ENCODE measurements at places on chromosomes 2 and 18. TPM values are rescaled to one million over a fixed set of nuclear protein-coding genes. Genes with fewer than 3 reads are reported as not detected.
A peak's percentile ranks its signal among the peaks of the same experiment; 100 is the strongest.

LYPD6B gene
- total RNA-seq, result 0.43 TPM

MRPS5 gene
- 59.5 TPM for total RNA-seq

SPP2 gene
- not detected for total RNA-seq

TSPYL6 gene
- total RNA-seq, result 0.60 TPM

CYRIA gene
- total RNA-seq, result 4.2 TPM

MOB4 gene
- 16.1 TPM for total RNA-seq

CROCC2 gene
- total RNA-seq, result not detected

GPR35 gene
- total RNA-seq, result 1.9 TPM

ACTR3 gene
- total RNA-seq, result 223 TPM

KATNAL2 gene
- 14.5 TPM for total RNA-seq

- no peak for DNase-seq
- no peaks in the 10 kb centered on the region for H3K27me3 ChIP-seq
- H3K4me1 ChIP-seq, result peaks cover 13% of the 10 kb centered on the region
These were observed 11.7 kb downstream of the COPS8 start for GRCh38 chr2:237097326-237097910.

DNA sequence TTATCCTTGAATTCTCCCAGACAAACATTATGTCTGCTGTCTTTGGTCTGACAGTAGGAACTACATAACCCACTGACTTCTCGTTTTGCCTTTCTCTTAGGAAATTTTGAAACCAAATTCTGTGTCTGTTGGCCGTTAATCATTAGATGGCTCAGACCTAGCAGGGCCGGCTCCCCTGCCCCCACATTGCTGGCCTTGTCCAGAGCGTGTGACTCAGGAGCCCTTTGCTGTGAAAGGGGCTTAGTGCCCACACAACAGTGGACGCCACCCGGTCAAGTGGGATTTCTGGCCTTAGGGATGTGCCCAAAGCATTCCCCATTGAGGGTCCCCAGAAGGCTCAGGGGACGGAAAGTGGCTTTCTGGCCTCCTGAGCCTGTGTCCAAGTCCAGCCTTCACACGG is 137.5 kb downstream of the CTIF start:
- H3K4me3 ChIP-seq, result no peak overlapping the region
- H3K27me3 ChIP-seq, result no peaks in the 10 kb centered on the region
- no peaks in the 10 kb centered on the region for H3K36me3 ChIP-seq
- peaks cover 28% of the 10 kb centered on the region for H3K4me1 ChIP-seq

GRCh38 chr2:166343467-166343866 is 32.3 kb downstream of the SCN9A start:
- peak overlapping the region; percentile 18 for H3K27ac ChIP-seq
- peaks cover 35% of the 10 kb centered on the region for H3K4me1 ChIP-seq
- no peak overlapping the region for H3K4me3 ChIP-seq
- peak; percentile 78 for DNase-seq
- H3K36me3 ChIP-seq, result no peaks in the 10 kb centered on the region

DNA sequence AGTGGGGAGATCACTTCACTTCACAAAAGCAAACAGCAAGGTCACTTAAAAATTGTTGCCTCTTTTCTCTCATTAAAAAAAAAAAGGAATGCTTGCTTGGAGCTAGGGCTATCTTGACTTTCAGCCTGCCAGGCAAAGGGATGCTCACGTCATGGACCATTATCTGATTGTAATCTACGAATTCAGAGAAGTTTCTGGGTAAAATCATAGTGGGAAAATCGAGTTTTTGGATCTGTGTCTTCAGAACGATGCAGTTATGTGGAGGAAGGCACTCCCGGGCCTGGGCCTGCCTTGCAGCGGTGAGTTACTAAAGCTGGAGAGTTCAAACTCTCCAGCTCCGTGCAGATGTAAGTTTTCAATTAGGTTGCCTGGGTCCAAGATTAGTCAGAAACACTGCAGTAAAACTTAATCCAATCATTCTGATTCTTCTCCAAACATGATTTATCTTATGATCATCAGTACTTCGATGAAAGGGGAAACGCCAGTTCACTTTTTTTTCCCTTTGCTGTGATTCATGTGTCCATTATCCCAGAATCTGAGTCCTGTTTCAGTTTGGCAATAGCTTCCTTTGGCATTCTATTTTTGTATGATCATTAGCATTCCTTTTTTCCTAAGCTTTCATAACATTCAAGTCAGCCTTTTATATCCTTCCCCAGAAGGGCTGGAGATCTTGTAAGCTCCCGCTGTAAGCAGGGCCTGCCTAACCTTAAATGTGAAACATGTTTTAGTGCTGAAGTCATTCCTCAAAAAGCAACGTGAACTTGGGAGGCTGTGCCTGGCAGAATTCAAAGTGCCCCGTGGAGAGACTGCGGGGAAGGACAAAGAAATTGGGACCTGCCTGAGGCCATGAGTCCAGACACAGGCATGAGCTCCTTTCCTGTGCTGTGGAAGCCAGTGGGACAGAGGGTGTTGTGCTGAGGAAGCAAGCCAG is 119.3 kb upstream of the TWIST2 start:
- no peaks in the 10 kb centered on the region for H3K36me3 ChIP-seq
- H3K4me1 ChIP-seq, result peaks cover 3% of the 10 kb centered on the region
- no peak overlapping the region for H3K4me3 ChIP-seq
- H3K27me3 ChIP-seq, result no peaks in the 10 kb centered on the region

GRCh38 chr18:45557779-45558178 is 57.5 kb upstream of the SLC14A2 start:
- H3K27ac ChIP-seq, result no peak overlapping the region
- H3K4me1 ChIP-seq, result no peaks in the 10 kb centered on the region
- no peaks in the 10 kb centered on the region for H3K36me3 ChIP-seq
- no peak for DNase-seq
- no peak overlapping the region for H3K4me3 ChIP-seq

GRCh38 chr2:14634489-14635390 is 2.2 kb downstream of the LRATD1 start:
- no peak for DNase-seq
- no peaks in the 10 kb centered on the region for H3K27me3 ChIP-seq
- no peaks in the 10 kb centered on the region for H3K36me3 ChIP-seq

GRCh38 chr2:166304656-166305055 is 71.1 kb downstream of the SCN9A start:
- H3K4me1 ChIP-seq, result no peaks in the 10 kb centered on the region
- no peak overlapping the region for H3K4me3 ChIP-seq
- no peaks in the 10 kb centered on the region for H3K36me3 ChIP-seq
- no peak for DNase-seq
- H3K27me3 ChIP-seq, result no peaks in the 10 kb centered on the region

GRCh38 chr18:9927392-9928063 is 13.7 kb downstream of the VAPA start:
- peak overlapping the region; percentile 2 for H3K27ac ChIP-seq
- H3K36me3 ChIP-seq, result peaks cover 11% of the 10 kb centered on the region
- no peaks in the 10 kb centered on the region for H3K27me3 ChIP-seq
- H3K4me1 ChIP-seq, result peaks cover 48% of the 10 kb centered on the region
- no peak overlapping the region for H3K4me3 ChIP-seq
- DNase-seq, result no peak

DNA sequence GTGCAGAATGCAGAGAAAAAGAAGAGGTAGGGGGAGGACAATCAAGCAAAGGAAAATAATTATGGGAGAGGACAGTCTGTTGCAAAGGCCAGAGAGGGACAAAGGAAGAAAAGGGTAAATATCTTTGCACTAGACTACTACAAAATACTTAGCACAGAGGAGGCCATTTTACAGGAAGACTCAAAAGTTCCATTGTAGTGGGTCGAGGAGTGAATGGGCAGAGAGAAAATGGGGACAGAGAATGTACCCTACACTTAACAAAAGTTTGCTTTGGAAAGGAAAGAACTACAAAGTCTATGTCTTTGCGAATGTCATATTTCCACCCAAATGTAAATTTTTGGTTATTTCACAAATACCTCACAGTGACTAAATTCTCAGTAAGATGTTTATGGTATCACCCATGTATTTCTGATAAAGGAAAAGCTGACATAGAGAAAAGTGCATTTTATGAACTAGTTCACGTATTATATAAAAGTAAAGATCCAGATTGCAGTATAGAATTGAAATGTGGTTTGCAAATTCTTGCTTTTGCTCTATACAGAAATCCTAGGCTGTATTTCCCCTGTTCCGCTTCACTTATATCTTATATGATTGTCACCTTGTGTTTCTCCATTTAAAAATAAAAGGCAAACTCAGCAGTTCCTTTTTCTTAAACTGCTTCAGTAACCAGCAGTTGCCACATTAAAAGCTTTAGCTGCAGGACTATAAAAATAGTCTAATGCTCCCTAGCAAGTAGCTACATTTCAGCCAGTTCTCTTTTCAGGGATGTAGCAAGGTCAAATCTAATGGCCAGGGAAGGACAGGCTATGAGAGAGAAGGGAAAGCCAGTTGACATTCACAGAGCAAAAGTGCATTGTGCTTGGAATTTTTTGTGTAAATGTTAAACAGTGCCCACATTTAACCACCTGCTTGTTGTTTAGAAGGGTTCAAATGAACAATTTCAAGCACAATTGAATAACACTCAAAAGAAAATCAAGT is 79.7 kb upstream of the CYTIP start:
- no peaks in the 10 kb centered on the region for H3K36me3 ChIP-seq
- no peaks in the 10 kb centered on the region for H3K27me3 ChIP-seq
- no peak overlapping the region for H3K27ac ChIP-seq
- no peak for DNase-seq
- no peak overlapping the region for H3K4me3 ChIP-seq

- no peak overlapping the region for H3K4me3 ChIP-seq
- no peaks in the 10 kb centered on the region for H3K27me3 ChIP-seq
- no peak for DNase-seq
- H3K4me1 ChIP-seq, result peaks cover 6% of the 10 kb centered on the region
These were observed 194.1 kb downstream of the SP3 start for GRCh38 chr2:173770947-173771678.

DNA sequence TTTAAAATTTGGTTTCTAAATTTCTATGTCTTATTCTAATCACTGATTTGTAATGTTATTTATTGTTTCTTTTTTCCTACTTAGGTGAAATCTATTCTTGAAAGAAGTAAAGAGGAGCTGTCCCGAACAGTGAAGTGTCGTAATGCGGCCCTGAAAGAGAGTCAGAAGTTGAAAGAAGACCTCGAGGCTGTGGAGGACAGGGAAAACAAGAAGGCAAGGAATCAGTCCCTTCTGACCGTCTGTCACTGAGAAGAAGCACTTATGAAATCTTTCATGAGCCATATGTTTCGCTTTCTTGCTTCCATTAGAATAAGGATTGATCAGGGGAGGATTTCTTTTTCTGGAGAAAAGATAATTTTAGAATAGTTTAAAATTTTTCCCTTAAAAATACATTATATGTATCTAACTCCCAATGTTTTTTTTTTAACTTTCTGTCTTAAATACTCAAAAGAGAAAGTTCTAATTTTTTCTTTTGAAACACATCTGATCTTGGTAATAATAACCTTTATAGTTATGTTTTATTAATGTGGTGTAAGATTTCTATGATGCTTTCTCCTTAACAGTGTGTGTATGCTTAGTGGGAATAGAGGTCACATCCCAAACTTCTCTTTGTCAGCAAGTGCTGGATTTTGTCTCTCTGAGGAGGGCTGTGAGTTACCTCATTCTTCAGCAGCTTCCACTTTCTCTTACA is 79.0 kb downstream of the CCDC150 start:
- no peaks in the 10 kb centered on the region for H3K4me1 ChIP-seq
- no peak overlapping the region for H3K4me3 ChIP-seq
- no peaks in the 10 kb centered on the region for H3K27me3 ChIP-seq
- H3K27ac ChIP-seq, result no peak overlapping the region
- peaks cover 18% of the 10 kb centered on the region for H3K36me3 ChIP-seq
- no peak for DNase-seq

GRCh38 chr2:190943706-190944105 is 63.1 kb downstream of the GLS start:
- no peaks in the 10 kb centered on the region for H3K4me1 ChIP-seq
- no peaks in the 10 kb centered on the region for H3K27me3 ChIP-seq
- DNase-seq, result no peak
- no peak overlapping the region for H3K4me3 ChIP-seq

GRCh38 chr2:68283419-68283812 is 31.1 kb upstream of the PPP3R1 start:
- H3K4me3 ChIP-seq, result no peak overlapping the region
- H3K4me1 ChIP-seq, result peaks cover 6% of the 10 kb centered on the region
- no peak overlapping the region for H3K27ac ChIP-seq
- H3K36me3 ChIP-seq, result no peaks in the 10 kb centered on the region
- no peak for DNase-seq

DNA sequence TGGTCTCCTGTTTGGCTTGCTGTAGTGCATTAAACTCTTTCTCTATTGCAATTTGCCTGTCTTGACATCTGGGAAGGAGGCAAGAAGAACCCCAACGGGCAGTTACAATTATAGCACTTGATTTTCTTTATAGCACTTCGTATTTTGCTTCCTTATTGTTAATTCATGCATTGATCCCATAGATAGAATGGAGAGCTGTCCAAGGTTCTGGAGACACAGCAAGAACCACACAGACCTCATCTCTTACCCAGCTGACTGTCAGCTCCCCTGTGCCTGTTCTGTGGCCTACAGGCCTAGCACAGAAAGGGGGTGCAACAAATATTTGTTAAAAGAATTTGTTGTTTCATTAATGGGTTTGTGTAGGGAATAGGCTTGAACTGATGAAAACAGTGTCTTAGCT is 194.3 kb downstream of the GALNT1 start:
- peak; percentile 75 for DNase-seq
- no peak overlapping the region for H3K4me3 ChIP-seq
- no peaks in the 10 kb centered on the region for H3K36me3 ChIP-seq
- no peak overlapping the region for H3K27ac ChIP-seq
- H3K4me1 ChIP-seq, result peaks cover 7% of the 10 kb centered on the region
- H3K27me3 ChIP-seq, result no peaks in the 10 kb centered on the region

GRCh38 chr2:239674101-239674980 is 273.5 kb upstream of the HDAC4 start:
- no peaks in the 10 kb centered on the region for H3K36me3 ChIP-seq
- H3K4me3 ChIP-seq, result no peak overlapping the region
- no peaks in the 10 kb centered on the region for H3K27me3 ChIP-seq
- H3K27ac ChIP-seq, result no peak overlapping the region
- no peaks in the 10 kb centered on the region for H3K4me1 ChIP-seq

DNA sequence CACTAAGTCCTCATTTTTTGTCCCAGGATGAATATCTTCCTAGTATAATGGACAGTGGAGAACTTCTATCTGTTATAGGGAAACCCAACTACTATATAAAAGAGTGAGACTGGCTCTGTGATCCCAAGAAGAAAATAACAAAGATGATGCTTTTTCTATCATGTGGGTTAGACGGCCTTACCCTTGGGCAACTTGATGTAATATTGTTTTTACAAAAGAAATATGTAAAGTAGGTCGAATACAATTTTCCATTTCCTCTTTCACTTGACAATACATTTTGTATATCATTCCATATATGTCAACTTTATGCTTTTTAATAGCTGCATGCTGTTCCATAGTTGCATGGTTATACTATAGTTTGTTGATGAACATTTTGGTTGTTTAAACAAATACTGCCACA is 87.5 kb upstream of the SESTD1 start:
- DNase-seq, result no peak
- H3K36me3 ChIP-seq, result no peaks in the 10 kb centered on the region
- H3K4me1 ChIP-seq, result peaks cover 11% of the 10 kb centered on the region
- no peak overlapping the region for H3K4me3 ChIP-seq
- no peak overlapping the region for H3K27ac ChIP-seq
- H3K27me3 ChIP-seq, result no peaks in the 10 kb centered on the region

GRCh38 chr2:36373149-36373926 is 17.8 kb downstream of the CRIM1 start:
- no peaks in the 10 kb centered on the region for H3K36me3 ChIP-seq
- H3K4me3 ChIP-seq, result no peak overlapping the region
- no peaks in the 10 kb centered on the region for H3K27me3 ChIP-seq
- H3K4me1 ChIP-seq, result no peaks in the 10 kb centered on the region
- DNase-seq, result no peak
